ENCODE measurements at places on chromosomes 3 and 15.

GRCh38 chr15:48751595-48751994 lies 59.3 kb downstream of the CEP152 start:
- no peak for DNase-seq

- DNase-seq, result no peak
Observed at GRCh38 chr15:51497806-51498205, 124.8 kb downstream of the DMXL2 start.

DNA sequence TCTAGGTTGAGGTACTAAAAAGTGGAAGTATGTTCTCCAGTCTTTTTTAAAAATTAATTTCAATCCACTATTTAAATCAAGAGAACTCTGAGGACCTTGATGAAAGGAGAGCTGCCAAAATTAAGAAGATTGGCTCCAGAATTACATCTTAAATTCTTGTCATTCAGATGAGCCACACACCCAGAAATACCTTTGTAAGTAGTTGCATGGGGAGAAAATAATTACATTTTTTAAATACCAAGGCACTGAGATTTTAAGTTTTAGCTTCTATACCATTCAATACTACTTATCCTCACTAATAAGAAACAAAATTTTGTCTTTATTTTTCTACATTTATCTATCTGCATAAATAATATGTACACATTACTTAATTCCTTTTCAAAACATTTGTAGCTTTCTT lies 1132.8 kb downstream of the OTOL1 start:
- DNase-seq, result no peak

GRCh38 chr15:64949383-64950186 lies 37.9 kb downstream of the ANKDD1A start:
- no peak for DNase-seq

All from PC-9 (cell line).